ENCODE measurements at places on chromosomes 3 and 15. TPM values are rescaled to one million over a fixed set of nuclear protein-coding genes. Genes with fewer than 3 reads are reported as not detected.

RBP2 gene
- total RNA-seq, result not detected

DNA sequence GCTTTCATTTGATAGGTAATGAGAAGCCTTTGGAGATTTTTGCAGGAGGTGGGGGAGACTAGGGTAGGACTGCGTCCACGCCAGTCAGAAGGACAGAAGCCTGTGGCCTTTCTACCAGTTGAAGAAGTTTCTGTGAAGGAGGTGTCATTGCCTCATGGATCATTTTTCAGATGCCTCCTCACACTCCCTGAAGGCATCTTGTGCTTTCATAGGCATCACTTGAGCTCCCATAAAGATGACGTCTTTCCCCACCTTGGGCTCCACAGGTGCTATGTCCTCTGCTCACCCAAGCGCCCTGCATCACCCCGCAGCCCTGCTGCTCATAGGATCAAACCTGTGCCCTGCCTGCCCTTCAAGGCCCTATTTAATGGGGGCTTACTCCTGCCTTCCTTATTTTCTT is 7.5 kb upstream of the ITGA11 start:
- DNase-seq, result no peak

- DNase-seq, result no peak
These were observed 130.6 kb upstream of the FHIT start for GRCh38 chr3:61381745-61382392.

GRCh38 chr3:107428051-107428858 is 51.0 kb downstream of the CCDC54 start:
- no peak for DNase-seq

DNA sequence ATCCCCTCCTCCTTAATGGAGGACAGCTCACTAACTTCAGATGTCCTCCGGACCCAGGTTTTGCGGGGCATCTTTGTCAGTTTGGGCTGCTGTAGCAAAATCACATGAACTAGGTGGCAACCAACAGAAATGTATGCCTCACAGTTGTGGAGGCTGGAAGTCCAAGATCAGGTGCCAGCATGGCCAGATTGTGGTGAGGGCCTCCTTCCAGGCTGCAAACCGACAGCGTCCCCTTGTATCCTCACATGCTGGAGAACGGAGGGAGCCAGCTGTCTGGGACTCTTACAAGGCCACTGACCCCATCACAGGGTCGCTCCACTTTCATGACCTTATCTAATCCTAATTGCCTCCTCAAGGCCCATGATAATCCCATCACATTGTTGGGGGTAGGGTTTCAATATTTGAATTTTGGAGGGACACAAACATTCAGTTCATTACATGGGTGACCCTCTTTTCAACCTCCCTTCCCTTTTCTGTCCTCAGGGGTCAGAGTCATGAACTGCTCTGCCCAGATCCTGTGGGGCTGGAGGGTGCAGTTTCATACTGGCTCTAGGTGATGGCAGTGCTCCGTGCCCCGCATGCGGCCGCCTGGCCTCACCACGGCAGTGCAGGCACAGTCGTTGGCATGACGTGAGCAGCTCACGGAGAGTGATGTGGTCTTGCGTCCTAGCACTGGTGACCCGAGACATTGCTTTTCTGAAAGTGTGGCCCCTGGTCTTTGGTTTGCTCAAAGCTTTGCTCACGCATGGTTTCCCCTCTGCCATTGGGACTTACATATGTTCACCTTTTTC is 58.4 kb downstream of the DNASE1L3 start:
- no peak for DNase-seq

GRCh38 chr15:39487458-39487735 is 93.5 kb upstream of the THBS1 start:
- no peak for DNase-seq

- no peak for DNase-seq
These were observed 12.4 kb downstream of the LAMP3 start for GRCh38 chr3:183149915-183150750.

Measured in Right ventricle myocardium inferior (tissue), 1 donor.